ENCODE measurements at places on chromosomes 1 and 21.

DNA sequence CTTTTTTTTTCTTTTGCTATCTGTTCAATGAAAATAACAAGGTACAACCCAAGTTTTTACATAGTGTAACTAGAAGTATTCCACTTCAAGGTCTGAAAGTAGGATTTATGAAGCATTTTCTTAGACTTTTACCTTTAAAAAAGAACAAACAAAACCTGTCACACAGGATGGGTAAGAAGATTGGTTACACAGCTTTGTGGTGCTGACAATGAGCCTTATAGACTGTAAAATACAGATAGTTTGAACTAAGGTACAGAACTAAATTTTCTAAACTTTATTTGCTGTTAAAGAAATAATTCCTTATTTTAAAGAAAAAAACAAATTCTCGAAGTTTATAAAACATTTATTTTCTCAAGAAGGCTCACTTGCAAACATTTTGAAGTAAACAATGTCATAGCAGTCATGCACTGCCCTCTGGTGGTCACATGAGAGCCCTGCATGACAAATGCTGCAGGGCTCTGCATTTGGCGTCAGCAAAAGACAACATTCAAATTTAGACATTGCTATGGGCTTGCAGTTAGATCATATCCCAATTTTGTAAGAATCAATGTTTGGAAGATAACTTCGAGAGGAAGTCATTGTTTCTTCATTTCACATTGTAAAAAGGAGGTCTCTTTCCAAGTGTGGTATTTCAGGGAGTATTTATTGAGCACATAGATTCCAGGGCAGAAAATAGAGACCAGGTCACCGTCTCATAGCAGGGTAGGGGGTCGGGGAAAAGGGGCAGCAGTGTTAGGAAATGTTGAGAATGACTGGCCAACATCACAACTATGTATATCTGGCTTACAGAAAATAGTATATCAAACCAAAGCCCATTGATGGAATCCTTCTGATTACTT is 115.3 kb upstream of the FMN2 start:
- peak; percentile 38 for DNase-seq

- DNase-seq, result no peak
Measured at GRCh38 chr1:11134898-11135266, 35.2 kb upstream of the EXOSC10 start.

GRCh38 chr21:45800339-45801080 is 157.0 kb downstream of the PCBP3 start:
- DNase-seq, result no peak

- no peak for DNase-seq
Measured at GRCh38 chr1:229951856-229952534, 115.0 kb upstream of the GALNT2 start.

- no peak for DNase-seq
Measured at GRCh38 chr1:172761581-172762486, 102.9 kb downstream of the FASLG start.

DNA sequence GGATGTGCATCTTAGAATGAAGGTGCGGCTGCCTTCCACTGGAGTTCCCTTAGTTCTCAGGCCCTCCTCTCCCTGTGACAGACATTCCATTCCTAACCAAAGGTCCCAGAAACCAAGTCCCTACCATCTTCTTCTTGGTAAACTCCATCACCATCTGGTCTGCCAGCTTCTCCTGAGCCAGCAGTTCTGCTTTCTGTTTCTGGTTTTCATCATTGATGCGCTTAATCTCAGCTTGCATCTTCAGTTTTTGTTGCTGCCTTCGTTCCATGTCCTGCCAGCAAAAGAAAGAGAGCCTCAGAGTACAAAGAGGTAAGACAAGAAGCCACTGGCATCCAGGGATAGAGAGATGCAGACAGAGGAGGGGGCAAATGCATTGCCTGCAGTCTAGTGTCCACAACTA is 18.0 kb upstream of the VSIG8 start:
- DNase-seq, result no peak

GRCh38 chr1:167663002-167663772 is 33.2 kb downstream of the RCSD1 start:
- peak; percentile 8 for DNase-seq

- no peak for DNase-seq
Measured at GRCh38 chr1:98102345-98103030, 181.7 kb upstream of the DPYD start.

DNA sequence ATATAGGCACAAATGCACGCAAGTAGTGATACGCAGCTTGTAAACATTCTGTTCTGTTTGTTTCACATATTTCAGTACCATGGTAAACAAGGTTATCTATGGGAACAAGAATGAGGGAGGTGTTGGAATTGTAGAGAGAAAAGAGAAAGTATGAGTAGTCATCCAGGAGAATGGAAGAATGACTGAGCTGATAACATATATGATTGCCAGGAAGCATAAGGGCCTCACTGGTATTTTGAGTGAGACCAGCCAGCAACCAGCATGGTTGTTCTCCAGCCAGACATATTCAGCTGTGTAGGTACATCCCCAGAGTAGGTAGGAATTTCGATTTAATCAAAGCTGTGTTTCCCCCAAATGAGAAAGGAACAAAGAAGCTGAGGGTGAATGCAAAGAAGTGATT is 58.9 kb upstream of the ARTN start:
- no peak for DNase-seq

DNA sequence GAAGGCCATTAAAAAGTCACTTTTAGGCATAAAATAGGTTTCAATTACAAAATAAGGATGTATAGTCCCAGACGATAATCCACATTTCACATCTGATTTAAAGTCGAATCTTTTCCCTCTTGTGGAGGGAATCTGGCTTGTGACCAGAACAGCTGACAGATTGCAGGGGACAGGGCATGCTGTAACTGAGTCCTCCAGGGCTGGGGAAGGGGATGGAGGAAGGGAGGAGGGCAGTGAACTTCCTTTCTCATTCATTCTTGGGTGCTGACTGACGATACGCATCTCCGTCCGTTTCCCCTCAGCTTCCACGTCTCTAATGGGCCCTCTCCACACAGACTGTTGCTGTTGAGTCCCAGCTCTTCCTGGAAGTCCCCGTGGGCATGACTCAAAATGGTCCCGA is 108.1 kb upstream of the CSF3R start:
- no peak for DNase-seq

- no peak for DNase-seq
Measured at GRCh38 chr1:81848880-81849682, 48.3 kb downstream of the ADGRL2 start.

DNA sequence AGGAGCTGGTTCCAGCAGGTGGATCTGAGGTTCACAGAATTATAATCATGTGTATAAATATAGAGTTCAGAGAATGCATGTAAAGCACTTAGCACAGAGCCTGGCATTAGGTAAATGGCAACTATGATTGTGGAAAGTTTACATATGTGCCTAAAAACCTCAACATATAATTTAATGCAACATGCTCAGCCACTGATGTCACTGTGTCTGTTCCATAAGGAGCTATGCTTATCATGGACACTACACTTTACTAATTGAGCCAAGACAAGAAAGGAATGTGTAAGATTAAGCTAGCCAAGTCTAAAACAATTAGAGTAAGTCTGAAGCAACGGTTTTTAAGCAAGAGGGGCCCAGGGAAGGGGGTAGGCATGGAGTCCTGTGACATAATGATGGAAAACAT is 61.5 kb downstream of the GNG12 start:
- DNase-seq, result no peak

DNA sequence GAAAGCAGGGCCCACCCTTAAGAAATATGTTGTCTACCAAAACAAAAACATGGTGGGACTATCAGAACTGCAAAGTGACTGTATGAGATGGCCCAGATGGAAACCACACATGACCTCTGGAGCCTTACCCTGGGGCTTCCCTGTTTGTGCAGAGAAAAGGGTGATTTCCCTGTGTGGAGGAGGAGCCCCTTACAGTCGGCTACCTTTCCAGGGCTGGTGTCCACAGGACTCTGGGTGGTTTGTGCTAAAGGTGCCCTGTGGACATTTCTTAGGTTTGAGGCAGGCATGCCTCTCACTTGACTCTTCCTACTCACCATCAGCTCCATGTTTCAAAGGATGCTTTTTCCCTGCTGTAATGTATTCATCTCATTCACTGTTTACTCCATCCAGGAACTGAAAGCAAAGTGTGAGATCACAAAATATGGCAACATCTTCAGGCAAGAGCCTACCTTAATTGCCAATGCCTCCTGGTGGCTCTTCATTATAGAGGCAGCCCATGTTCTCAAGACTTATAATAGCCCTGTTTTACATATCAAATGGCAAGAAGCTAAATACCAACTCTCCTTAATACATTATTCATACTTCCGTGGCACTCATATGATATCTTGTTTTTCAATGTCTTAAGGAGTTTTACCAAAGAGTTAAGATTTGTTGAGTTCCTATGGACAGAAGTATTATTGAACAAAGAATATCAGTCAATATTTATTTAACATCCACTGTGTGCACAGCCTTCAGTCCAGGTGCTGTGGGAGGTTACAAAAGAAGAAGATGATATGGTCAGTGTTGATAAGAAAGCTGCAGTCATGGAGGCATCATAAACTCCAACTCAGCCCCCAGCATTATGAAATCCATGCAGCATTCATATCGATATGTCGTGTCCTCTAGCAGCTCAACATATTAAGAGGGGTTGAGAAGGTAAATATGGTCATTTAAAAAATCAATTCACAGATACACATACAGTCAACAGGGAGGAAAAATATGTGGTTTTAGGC is 15.5 kb upstream of the TFF3 start:
- no peak for DNase-seq

- no peak for DNase-seq
Measured at GRCh38 chr21:37101384-37101783, 28.3 kb downstream of the TTC3 start.

GRCh38 chr21:15061279-15061678 is 3.5 kb downstream of the NRIP1 start:
- DNase-seq, result no peak

- no peak for DNase-seq
Measured at GRCh38 chr21:31837041-31837440, 35.8 kb upstream of the HUNK start.

GRCh38 chr1:41622859-41623732 is 138.6 kb upstream of the EDN2 start:
- DNase-seq, result no peak

GRCh38 chr1:66831529-66832239 is 30.6 kb upstream of the INSL5 start:
- DNase-seq, result no peak

DNA sequence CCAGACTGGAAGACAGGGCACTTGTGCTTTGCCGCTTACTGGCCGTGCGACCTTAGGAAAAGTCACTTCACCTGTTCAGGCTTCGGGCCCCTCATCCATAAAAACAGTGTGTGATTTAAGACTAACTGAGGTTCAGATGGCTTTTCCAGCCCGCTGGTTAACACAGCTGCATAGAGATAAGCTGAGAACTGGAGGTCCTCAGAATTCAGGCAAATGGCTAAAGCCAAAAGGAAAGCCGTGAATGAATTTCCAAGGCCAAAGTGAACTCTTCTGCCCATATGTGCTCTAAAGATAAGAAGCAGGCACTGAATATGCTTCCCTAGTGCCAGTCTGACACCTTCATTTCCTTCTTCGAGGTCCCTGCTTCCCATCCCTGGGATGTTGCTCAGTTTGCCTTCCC is 23.5 kb upstream of the SARS1 start:
- DNase-seq, result no peak

GRCh38 chr1:36512842-36513241 is 30.1 kb upstream of the CSF3R start:
- no peak for DNase-seq

- DNase-seq, result no peak
Measured at GRCh38 chr1:55257958-55258357, 42.8 kb upstream of the USP24 start.

DNA sequence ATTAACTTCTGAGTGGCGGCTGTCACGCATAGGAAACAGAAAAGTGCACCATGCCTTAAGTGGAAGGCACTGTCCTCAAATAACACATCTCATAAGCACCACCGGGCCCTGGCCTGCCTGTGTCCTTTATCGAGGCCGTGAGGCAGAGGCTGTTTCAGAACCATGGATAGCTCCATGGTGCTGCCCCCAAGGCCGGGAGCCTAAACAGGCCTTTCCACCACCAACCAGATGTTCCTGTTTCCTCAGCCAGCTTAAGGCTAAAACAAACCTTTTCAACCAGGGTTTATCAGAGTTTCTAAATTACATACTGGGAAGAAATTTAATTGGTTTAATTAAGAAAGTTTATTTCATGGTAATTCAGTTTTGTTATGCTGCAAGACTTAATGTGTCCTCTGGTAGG is 114.4 kb downstream of the DMRTA2 start:
- DNase-seq, result no peak

DNA sequence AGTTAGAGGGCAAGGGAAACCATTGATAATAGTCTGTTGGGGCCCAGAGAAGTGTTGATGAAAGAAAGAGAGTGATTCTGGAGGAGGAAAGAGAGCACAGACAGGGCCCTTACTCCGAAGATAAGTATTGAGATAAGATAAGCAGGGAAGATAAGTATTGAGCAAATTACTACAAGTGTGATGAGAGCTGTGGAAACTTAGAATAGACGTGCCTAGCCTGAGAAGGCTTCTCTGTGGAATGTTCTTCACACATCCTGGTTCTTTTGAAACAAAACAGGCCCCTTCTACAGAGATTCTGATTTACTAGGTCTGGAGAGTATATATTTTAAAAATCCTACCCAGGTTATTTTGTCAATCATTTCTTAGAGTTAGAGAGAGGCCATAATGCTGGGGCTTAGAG is 26.4 kb downstream of the FNBP1L start:
- DNase-seq, result no peak

GRCh38 chr21:42556960-42557359 is 43.3 kb downstream of the SLC37A1 start:
- no peak for DNase-seq

- no peak for DNase-seq
Measured at GRCh38 chr1:76103034-76103433, 28.5 kb downstream of the ST6GALNAC3 start.

DNA sequence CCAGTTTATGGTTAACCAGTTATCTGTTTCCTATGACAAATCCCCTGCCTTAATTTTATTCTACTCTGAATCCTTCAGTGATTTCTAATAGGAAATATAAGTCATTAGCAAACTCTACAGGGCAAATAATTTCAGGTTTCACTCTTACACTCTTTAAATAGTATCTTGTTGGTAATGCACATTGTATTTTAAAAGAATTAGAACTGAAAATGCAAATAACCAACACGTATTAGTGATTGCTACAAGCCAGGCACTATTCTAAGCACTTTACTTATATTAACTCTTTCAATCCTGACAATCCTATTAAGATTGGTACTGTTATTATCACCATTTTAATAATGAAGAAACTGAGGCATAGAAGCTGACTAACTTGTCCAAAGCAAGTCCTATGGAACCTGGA is 48.3 kb upstream of the LHX8 start:
- DNase-seq, result no peak

DNA sequence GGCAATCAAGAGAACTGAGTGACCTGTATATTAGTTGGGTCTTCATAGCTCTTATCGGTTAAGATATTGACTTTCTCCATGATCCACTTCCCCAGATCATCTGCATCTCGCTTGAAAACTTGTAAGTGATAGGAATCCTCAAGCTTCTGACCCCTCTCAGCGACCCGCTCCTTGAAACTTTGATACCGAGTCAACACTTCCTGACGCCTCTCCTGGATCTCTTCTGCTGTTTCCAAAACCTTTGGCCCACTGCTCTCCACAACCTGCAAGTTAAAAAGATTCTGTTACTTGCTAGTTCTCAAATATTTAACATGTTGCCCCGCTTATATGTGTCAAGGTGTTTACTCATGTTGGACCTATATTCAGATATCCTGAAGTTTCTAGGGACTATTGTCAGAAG is 1.4 kb downstream of the SPTA1 start:
- DNase-seq, result no peak
